Suprapubic skin (tissue), 4 donors: ENCODE measurements at places on chromosomes 7 and 10.

GRCh38 chr10:112288486-112288885 lies 5.3 kb downstream of the TECTB start:
- no peaks in the 10 kb centered on the region for H3K36me3 ChIP-seq
- no peak for DNase-seq
- H3K27me3 ChIP-seq = peaks cover 2% of the 10 kb centered on the region
- H3K27ac ChIP-seq = no peak overlapping the region
- H3K4me3 ChIP-seq = no peak overlapping the region

- H3K36me3 ChIP-seq = no peaks in the 10 kb centered on the region
- H3K27ac ChIP-seq = peak overlapping the region; percentile 12
- no peaks in the 10 kb centered on the region for H3K27me3 ChIP-seq
Observed at GRCh38 chr7:150788474-150789269, 11.5 kb downstream of the TMEM176B start.

- H3K4me3 ChIP-seq = peak overlapping the region; percentile 87
- H3K27ac ChIP-seq = no peak overlapping the region
- DNase-seq = no peak
- H3K4me1 ChIP-seq = peaks cover 35% of the 10 kb centered on the region
Observed at GRCh38 chr7:33107136-33108066, 1.8 kb downstream of the RP9 start.

DNA sequence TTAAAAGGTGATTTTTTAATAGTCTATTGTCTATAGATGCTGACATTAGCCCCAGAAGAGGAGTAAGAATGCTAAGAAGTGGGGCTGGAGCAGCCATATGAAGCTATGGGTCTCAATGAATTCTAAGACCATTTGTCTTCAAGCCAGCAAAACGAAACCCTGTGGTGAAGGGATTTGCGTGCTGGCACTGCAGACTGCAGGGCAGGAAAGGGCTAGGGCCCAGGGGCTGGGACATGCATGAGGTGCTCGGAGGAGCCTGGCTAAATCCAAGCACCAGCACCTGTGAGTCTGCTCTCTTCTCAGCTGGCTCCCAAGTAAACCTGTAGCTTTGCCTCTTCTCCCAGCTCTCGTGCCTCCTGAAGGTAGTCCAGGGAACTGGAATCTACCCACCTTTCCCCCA lies 1.3 kb upstream of the NDST2 start:
- no peak for DNase-seq
- peaks cover 43% of the 10 kb centered on the region for H3K4me1 ChIP-seq
- no peaks in the 10 kb centered on the region for H3K27me3 ChIP-seq

GRCh38 chr7:134922720-134923704 lies 63.3 kb upstream of the AGBL3 start:
- no peak for DNase-seq
- H3K27ac ChIP-seq = no peak overlapping the region
- no peaks in the 10 kb centered on the region for H3K36me3 ChIP-seq
- no peak overlapping the region for H3K4me3 ChIP-seq

GRCh38 chr7:136183981-136184380 lies 206.8 kb upstream of the MTPN start:
- H3K36me3 ChIP-seq = no peaks in the 10 kb centered on the region
- no peak overlapping the region for H3K4me3 ChIP-seq
- no peaks in the 10 kb centered on the region for H3K4me1 ChIP-seq
- no peak for DNase-seq
- H3K27ac ChIP-seq = no peak overlapping the region
- no peaks in the 10 kb centered on the region for H3K27me3 ChIP-seq

DNA sequence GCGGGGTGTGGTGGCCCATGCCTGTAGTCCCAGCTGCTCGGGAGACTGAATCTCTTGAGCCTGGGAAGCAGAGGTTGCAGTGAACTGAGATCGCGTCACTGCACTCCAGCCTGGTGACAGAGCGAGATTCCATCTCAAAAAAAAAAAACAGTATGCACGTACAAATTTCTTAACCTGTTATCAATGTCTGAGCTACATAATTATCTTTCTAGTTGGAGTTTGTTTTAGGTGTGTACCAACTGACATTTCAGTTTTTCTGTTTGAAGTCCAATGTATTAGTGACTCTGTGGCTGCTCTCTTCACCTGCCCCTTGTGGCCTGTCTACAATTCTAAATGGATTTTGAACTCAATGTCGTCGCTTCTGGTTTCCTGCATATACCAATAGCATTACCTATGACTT lies 40.3 kb downstream of the CD36 start:
- no peaks in the 10 kb centered on the region for H3K27me3 ChIP-seq
- H3K36me3 ChIP-seq = no peaks in the 10 kb centered on the region
- H3K4me1 ChIP-seq = no peaks in the 10 kb centered on the region

GRCh38 chr7:22355620-22356009 lies 1.3 kb downstream of the RAPGEF5 start:
- H3K4me1 ChIP-seq = peaks cover 27% of the 10 kb centered on the region
- H3K27me3 ChIP-seq = peaks cover 10% of the 10 kb centered on the region
- peak overlapping the region; percentile 71 for H3K4me3 ChIP-seq
- H3K36me3 ChIP-seq = no peaks in the 10 kb centered on the region
- no peak for DNase-seq
- no peak overlapping the region for H3K27ac ChIP-seq
